ENCODE measurements at places on chromosomes 16 and 17.

DNA sequence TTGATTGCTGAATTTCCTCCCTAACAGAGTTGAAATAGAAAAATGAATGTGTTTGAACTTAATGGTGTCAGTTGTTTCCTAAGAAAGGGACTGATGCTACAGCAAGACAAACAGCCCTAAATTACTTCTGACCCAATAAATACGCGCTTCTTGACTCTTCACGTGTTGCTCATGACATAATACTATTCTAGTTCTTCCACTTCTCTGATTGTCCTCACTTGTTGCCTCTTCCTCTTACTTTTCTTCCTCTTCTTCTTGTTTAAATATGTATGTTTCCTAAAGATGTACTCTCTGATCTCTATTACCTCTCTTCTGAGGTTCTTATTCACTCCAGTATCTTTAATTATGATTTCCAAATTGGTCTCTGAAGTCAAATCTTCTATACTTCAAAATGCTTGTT, 32.4 kb downstream of the RNF43 start:
- no peak for DNase-seq

GRCh38 chr16:57807252-57807967, 5.1 kb upstream of the KIFC3 start:
- DNase-seq, result no peak

DNA sequence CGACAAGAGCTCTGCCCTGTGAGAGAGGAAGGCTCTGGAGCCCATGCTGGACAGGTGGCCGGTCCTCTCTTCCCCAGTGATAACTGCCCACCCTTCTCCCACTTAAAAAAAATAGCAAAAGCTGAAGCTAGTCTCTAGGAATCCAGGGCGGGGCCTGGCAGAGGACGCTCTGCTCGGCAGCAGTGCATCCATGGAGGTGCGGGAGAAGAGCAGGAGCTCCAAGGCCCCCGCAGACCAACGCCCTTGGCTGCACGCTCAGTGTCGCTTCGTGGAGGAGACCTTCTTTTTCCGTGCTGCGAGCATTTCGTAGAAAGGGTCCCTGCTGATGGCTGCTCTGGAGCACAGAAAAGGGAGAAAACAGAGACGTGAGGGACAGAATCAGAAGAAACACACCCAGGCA, 98.6 kb upstream of the DNAH17 start:
- DNase-seq, result no peak

DNA sequence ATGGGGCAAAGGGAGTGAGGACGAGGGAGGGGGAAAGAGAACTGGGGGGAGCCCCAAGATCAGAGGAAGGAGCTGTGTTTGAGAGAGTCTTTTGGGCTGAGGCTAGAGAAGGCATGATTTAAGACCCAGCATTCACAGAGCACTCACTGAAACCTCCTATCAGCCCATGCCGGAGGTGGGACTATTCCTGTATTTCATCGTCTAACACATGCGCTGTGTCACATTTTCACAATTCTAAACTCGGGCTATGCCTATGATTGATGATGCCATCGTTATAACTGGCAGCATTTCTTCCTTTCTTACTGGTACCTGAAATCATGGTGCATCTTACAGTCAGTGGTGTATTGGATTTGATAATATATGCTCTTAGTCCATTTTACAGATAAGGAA, 3.5 kb downstream of the FAM171A2 start:
- DNase-seq, result no peak

DNA sequence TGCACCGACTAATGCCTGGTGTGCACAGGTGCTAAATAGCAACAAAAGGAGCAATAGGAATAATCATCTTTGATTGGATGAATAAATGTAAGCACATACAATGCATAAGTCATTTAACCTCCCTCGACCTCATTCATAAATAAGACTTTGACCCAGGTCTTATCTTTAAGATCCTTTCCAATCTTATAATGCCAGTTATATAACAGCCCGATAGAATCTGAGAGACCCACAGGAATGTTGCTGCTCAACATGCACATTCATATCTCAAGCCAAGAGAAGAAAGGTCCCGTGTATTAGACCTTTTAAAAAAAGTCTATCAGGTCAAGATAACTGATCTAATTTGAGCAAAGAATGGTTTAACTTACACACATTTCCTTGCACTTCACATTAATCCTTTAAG, 146.8 kb upstream of the SOX9 start:
- no peak for DNase-seq

DNA sequence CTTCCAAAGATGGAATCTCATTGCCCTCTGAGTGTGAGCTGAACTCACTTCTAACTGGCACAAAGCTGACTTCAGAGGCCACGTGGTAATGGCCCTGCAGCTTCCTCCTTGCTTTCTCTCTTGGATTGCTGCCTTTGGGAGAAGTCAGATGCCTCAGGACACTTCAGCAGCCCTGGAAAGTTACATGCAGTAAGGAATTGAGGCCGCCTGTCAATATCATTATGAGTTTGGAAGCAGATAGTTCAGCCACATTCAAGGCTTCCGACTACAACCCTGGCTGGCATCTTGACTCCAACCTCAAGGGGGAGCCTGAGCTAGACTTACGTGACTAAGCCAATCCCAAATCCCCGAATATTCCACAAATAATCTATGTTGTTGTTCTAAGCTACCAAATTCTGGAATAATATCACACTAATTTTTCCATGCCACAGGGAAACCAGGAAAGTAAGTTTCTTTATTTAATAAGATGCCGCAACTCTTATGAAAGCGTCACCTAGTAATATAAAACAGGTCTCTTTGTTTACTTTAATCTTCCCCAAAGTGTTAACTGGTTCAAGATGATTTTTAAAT, 13.6 kb downstream of the CEP20 start:
- DNase-seq, result peak; percentile 38

DNA sequence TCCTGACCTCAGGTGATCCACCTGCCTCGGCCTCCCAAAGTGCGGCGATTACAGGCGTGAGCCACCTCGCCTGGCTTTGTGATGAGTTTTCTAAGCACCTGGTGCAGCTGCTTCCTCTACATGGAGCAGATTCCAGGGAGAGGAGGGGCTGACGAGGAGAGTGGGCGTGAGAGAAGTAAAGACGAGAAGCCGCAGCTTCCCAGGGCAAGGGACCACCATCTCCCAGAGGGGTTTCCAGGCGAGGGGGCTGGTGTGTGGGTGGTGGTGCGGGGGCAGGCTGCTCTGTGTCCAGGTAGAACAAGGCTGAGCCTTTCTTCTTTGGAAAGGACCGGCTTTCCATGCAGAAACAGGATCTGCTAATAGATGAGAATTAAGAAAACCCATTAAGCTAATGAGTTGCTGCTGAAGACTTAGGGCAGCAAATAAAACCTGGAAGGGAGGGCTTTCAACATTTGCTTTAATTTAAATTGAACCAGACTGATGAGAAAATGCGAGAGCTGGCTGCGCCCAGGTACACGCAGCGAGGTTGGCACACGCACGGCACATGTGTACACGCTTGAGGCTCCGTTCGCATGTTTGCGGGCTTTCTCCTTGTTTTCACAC, 236.7 kb downstream of the RBFOX3 start:
- DNase-seq, result no peak

DNA sequence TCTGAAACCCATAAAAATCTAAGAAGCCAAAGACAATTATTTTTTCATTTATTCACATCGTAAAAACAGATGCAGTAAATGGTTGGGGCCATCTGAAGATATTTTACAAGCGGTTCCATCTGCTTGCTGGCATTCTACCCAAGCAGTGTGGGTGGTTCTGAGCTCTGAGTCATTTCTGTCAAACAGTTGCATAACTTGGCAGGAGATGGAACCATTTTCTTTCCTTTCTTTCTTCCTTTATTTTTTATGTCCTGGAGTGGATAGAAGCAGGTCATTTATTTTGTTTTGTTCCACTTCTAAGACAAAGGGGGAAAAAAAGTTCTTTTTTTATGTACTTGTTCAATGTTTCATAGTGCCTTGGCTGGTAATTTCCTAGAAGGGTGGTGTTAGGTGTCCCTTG, 1151.9 kb upstream of the GOT2 start:
- peak; percentile 89 for DNase-seq

GRCh38 chr17:59845595-59846393, 46.9 kb downstream of the TUBD1 start:
- DNase-seq, result no peak

DNA sequence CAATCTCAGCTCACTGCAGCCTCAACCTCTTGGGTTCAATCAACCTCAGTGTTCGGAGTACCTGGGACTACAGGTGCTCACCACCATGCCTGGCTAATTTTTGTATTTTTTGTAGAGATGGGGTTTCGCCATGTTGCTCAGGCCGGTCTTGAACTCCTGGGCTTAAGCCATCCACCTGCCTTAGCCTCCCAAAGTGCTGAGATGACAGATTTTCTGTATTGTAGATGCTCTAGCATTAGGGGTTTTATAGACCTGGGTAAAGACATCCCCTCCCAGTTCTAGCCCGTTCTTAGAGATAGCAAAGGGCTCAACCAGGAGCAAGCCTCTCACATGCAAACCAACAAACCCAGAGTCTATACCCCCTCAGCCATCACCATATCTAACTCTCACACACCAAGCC, 57.3 kb downstream of the XYLT1 start:
- no peak for DNase-seq

GRCh38 chr17:8046929-8047768, 8.3 kb downstream of the ALOX15B start:
- no peak for DNase-seq

DNA sequence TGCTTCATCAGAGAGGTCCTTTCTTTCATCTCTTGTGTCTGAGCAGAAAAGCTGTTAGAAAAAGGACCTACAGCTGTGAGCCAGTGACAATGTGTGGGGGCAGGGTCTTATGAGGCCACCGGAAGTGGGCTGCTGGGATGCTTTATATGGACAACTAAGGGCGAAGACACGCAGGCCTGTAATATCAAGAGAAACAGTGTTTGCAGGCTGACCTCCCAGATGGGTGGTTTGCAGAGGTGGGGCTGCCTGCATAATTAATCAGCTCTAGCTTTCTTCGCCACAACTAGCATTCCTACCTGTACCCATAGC, 30.4 kb upstream of the SALL1 start:
- no peak for DNase-seq

DNA sequence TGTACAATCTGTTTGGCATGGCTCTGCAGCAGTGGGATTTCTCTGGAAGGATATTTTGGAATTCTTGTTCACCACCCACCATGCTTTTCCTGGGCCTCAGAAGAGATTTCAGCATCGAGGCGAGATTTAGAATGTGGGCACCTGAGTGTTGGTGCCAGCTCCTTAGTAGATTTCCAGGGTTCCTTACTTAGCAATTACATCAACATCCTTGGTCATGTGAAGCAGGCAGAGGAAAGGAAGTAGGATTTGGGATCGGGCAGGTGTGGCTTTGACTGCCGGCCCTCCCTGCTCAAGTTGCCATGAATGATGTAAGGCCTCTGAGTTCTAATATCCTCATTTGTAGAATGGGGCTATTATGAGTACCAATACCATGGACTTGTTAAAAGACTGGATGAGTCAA, 13.1 kb upstream of the RBFOX1 start:
- no peak for DNase-seq

DNA sequence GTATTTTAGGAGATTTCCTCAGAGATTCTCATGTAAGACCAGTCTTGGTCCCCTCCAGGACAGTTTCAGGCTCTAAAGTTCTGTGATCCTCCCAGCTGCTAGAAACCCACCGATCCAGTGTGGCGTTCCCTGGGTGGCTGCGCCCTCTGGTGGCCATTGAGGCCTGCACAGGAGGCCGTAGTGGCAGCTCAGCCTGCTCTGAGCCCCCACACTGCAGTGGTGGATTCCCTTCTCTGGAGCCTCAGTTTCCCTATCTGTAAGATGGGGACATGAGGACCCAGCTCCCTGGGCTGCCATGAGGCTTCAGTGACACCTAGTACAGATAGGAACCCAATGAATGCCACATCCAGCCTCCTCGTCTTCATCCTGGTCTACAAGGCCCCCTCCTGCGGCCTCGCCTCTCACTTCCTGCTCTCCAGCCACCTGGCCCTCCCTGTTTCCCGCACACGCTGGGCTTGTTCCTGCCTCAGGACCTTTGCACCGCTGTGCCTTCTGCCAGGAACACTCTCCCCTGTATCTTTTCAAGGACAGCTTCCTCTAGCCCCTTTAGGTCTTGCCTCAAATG, 16.5 kb downstream of the CCDC102A start:
- DNase-seq, result no peak

GRCh38 chr17:78903101-78903779, at the start of gene CEP295NL:
Gene CEP295NL, minus strand, starts transcription at chr17:78903201. Its CDS starts 1,373 bp downstream, at chr17:78901828.
- no peak for DNase-seq

DNA sequence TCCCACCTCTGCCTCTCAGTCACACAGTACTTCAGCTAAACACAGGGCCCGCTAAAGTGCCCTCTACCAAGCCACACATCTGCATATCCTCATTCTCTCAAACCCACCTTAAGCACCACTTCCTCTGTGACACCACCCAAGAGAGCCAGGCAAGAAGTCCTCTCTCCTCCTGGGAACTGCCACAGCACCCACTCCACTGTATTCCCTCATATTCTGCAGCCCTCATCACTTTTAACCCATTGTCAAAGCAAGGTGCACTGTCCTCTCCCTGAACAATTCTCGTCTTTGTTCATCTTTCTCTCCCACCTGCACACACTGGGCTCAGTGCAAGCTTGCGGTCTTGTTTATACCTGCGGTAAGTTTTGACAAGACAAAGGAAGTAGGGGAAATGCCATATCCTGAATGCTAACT, 13.6 kb downstream of the CHD9 start:
- no peak for DNase-seq

DNA sequence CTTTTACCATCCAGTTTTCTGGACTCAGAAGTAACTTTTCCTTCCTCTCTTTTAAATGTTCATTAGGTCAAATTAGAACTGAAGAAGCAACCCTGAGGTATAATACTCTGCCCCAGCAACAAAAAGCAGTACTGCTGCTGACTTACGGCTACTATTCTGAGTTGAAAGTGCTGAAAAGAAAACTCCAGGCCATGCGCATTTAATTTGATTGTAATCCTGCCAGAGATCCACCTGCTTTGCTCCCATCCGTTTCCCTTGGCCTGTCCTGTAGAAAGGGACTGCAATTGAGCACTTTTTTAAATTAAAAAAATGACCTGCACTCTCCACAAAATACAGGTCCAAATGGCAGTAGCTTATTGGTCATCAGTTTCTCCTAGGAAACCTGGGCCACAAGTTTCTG, 61.6 kb downstream of the PITPNC1 start:
- DNase-seq, result no peak

Data from fibroblast of skin of left quadriceps (primary cell).